ENCODE measurements at places on chromosomes 6 and 20.
A peak's percentile ranks its signal among the peaks of the same experiment; 100 is the strongest.

GRCh38 chr6:132192631-132193030, 208.6 kb downstream of the MOXD1 start:
- no peak for DNase-seq

DNA sequence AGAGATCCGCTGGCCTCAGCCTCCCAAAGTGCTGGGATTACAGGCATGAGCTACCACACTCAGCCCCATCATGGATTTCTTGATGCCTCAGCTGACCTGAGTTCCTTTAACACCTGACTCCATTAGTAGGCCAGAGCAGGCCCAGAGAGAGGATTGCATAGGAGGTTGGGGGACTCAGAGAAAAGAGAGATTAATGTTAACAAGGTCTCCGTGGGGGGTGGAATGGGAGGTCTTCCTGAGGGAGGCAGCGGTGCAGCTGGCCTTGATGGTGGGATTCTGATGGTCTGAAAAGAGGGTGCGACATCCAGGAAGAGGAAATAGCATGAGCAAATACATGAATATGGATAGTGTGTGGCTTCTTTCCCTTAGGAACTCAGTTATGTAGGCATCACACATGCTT, 9.9 kb downstream of the SGK2 start:
- DNase-seq, result no peak

DNA sequence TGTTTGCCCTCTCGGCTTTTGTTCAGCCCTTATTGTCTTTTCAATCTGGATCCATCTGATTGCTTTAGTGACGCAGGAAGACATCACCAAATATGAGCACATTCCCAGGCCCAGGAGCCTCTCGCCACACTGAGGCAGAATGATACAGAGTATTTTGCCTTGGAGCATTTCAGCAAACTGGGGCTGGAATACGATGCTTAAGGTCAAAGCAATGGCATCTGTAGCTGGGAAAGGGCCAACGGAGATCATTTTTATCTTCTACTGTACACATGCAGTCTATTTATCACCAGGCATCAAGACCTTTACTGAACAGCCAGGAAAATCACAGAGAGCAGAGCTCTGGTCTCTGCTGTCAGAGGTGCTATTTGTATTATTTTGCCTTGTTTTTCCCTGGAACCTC, 655.3 kb downstream of the RNF144B start:
- no peak for DNase-seq

DNA sequence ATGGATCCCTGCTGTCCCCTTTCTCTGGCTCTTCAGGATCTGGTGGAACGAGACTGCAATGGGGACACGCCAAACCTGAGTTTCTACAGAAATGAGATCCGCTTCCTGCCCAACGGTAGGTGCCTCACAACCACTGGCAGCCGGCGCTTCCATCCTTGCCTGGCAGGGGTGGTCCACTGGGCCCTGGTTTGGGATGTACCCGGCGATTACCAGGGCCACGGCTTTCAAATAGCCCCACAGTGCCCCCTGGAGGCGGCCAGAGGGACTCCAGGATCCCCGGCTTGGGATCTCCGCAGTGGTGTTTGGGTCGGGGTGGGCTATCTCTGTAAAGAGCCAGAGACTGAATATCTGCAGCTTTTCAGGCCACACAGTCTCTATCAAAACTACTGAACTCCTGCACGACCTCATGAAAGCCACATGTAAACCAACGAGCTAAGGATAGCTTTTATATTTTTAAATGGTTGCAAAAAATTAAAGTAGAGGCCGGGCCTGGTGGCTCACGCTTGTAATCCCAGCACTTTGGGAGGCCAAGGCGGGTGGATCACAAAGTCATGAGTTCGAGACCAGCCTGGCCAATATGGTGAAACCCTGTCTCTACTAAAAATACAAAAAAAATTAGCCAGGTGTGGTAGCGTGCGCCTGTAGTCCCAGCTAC, 3.7 kb downstream of the OGFR start:
- peak; percentile 67 for DNase-seq

DNA sequence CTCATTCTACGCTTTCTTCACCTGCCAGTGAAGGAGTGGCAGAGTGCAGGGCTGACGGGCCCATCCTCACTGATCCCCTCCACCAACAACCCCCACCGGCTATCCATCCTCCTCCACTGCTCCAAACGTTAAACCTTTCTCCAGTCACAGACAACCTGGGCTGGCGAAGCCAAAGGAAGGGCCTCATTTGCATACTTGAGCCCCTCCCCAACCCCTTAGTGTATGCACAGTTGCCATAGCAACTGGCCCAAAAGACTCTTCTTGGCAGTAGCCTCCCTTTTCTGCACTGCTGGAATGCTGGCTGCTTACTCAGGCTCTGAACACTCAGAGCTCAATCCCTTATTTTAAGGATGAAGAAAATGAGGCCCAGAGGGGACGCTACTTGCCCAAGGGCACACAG, 130.3 kb downstream of the GRM4 start:
- DNase-seq, result no peak

DNA sequence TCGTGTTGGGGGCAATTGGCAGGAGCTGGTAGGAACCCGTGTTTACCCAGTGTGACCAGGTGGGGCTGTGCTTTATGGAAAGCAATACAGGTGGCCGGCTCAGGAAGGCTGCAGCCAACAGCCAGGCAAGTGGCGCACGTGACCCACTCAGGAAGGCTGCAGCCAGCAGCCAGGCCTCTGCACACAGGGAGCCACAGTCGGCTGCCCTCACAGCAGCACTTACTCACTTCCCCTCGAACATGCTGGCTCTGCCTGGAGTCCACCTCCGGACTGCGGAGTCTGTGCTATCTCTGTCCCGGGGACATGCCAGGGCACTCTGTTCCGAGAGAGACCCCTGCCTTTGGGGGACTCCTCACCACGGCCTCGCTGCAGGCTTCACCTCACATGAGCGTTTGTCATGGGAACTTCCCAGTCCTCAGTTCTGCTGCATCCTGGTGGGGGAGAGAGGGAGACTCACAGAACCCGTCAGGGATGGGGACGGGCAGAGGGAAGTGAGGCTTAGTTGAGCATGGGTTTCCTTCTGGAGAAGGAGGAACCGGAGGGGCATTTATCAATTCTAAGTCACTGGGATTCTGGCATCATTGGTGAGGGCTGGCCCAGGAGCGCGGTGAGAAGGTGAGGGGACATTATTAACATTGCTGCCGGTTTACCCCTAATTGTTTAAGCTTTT, 76.8 kb downstream of the TTLL2 start:
- DNase-seq, result no peak

DNA sequence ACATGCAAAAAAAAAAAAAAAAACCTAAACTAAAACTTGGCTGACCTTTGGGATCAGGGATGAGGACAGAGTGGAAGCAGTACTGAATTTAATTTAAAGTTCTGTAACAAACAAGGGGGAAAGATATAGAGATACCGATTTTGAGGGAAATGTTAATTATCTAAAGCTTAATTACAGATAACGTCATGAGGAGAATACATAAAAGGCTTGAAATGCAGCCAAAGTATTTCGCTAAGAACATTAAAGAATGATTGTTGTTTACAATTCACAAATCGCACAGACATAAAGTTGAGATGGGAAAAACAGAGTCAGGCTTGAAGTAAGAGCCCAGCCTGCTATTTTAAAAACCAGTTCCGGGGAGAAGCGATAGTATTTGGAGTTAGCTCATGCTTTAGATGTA, 208.0 kb upstream of the SASH1 start:
- no peak for DNase-seq

GRCh38 chr20:6604179-6604578, 163.3 kb upstream of the BMP2 start:
- no peak for DNase-seq

DNA sequence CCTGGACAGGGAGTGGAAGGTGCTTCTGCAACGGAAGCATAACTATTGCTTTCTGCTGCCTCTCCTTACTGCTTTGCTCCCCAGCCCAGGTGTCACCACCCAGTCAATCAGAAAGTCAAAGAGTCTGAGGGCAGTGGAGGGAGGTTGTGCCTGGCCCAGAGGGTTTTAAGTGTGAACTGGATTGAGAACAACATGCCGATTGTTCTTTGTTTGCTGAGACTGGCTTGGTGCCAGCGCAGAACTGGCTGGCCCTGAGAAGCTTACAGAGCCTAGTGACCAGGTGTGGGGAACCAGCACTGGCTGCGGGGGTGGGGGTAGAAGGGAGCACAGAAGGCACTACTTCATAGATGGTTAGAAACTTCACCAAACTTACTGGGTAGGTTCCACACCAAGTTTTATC, 31.1 kb upstream of the ENPP4 start:
- no peak for DNase-seq

DNA sequence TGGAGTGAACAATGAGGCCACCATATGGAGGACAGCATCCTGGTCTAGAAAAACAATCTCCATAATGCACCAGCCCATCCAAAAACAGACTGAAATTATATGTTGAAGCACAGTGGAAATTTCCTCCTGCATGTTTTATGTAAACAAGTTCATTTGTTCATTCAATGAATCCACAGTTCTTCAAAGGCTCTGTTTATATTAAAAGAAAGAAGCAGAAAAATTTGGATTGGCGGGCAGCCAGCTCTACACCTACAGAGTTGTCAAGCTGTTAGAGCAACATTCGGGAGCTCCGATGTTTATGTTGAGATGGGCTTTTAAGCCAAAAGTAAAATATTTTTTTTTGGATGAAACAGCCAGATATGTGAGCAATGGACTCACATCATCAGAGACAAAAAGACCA, 395.3 kb upstream of the SULF2 start:
- DNase-seq, result no peak

GRCh38 chr20:25314497-25315417, 66.9 kb downstream of the PYGB start:
- DNase-seq, result no peak

DNA sequence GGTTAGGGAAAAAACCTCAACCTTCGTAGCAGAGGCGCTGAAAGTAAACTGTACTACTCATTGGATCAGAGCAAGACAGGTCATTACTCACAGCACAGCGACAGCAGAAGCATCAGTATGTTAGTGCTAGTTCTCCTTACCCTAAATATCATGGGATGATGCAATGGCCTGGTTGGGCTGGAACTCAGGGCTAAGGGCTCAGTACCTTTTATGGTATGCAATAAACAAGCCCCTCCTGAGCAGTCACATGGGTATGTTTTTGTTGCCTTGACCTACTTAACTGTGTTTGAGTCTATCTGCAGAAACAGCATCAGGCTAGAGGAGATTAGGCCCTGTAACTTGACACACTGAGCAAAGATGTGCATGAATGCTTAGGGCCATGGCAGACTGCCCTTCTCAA, 369.4 kb upstream of the IMPG1 start:
- DNase-seq, result no peak

DNA sequence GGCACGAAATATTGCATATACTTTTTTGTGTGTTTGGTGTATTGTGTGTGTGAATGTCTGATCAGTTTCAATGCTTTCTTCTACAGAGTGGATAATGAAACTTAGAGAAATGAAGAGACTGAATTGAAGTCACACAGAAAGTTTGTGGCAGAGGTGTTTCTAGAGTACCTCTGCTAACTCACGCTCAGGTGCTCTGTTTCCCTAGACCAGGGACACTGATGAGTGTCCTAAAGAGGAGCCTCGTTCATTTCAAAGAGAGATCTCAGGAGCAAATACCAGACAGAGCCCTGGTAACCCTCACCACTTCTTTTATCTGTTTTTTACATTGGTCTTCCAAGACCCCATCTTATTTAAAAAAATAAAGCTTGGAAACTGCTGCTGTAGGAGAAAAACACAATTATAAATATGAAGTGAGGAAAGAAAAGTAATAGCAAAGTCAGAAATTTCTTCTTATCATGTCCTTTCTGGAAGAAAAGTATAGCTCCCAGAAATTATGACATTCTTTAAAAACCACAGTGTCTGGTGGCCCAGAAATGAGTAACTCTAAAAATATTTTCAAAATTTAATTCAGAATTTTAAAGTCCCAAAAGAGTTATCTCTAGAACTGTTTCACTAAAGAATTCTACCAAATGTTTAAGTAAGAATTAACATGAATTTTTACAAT, 720.6 kb downstream of the RFPL4B start:
- no peak for DNase-seq

GRCh38 chr6:166167801-166168615, at the start of gene TBXT:
Gene TBXT, minus strand, starts transcription at chr6:166167851. Its CDS starts 260 bp downstream, at chr6:166167591.
- DNase-seq, result no peak

GRCh38 chr6:116011520-116011919, 49.2 kb downstream of the FRK start:
- DNase-seq, result no peak

- no peak for DNase-seq
Observed at GRCh38 chr6:71649915-71650314, 236.4 kb upstream of the RIMS1 start.

DNA sequence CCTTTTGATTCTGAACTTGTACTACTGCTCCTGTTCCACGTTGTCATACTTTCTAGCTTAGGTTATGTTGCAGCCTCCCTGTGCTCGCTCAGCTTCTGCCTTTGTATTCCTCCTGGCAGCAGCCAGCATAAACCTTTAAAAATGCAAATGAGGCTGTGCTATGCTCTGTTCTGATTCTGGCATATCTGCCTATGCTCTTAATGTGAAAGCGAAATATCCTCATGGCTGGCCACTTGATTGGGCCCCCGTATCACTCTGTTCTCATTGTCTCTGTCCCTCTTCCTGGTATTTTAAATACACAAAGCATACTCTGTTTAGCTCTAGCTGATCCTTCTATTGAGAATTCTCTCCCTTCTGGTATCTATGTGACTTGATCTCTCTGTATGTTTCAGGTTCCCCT, 139.0 kb downstream of the JARID2 start:
- DNase-seq, result no peak

DNA sequence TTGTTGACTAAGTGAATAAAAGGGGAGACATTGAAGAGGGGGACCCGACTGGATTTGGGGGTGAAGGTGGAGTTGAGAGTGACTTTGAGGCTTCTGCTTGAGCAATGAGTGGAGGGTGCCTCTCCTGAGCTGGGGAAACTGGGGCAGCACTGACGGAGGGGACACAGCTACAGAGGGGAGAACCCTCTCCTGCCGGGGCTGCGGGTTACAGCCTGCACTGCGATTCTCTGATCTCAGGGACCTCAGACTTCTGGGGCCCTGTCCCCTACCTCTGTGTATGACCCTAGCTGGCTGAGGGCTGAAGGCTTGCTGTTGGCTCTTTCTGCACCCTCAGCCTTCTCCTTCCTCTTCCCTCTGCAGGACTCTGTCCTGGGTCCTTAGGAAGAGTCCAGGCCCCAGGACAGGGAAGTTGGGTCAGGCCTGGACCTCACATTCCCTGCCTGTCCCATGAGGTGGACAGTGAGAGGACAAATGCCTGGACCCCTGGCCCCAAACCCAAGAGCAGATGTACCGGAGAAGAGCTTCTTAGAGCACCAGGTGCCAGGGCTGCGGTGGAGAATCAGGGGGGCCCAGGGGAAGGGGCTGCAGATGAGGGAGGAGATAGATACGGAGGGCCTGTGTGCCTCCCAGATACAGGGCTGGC, 13.7 kb upstream of the FAM110A start:
- DNase-seq, result no peak

- no peak for DNase-seq
Observed at GRCh38 chr6:30487926-30488325, 1.4 kb upstream of the HLA-E start.

- no peak for DNase-seq
Observed at GRCh38 chr6:29909985-29910384, 32.3 kb upstream of the HLA-A start.
